ENCODE measurements at places on chromosomes 13 and 19.

DNA sequence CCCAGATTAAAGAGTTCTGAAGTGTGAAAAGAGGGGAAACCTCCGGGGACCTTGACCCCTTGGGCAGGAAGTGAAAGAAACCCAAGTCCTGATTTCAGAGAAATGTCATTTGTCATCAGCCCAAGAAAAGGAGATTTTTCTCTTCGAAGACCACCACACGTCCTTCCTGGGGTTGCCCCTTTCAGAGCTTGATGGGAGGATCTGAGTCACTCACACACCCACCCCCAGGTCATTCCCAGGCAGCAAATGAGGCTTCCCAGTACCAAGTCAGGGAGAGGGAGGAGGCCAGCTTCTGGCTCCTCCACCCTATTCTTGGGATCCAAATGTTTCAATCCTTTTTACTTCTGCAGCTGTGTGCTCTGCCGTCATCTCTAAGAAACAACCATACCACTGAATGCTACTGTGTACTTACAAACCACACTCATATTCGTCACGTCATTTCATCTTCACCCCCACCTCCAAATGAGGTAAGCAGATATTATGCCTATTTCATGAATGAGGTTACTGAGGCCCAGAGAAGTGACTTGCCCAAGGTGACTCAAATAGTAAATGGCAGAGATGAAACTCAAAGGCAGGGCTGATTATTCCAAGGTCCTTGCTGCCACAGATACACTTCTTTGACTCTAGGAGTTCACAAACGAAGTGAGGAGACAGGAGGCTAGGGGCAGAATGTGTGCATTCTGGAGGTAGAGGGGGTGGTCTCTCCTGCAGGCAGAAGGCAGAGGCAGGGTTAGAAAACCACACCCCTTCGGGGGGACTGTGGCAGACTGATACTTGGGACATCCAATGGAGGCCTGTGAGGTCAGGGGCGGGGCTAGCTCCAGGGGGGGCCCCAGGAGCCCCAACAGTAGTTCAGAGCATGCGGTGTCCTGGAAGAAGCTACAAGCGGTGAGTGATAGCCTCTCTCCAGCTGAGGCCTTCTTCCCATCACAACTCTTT, 5.0 kb upstream of the KMT2B start:
- no peak for DNase-seq

GRCh38 chr13:92262100-92262788, 863.8 kb downstream of the GPC5 start:
- DNase-seq, result no peak

GRCh38 chr19:4326837-4327251, 11.8 kb downstream of the STAP2 start:
- no peak for DNase-seq

DNA sequence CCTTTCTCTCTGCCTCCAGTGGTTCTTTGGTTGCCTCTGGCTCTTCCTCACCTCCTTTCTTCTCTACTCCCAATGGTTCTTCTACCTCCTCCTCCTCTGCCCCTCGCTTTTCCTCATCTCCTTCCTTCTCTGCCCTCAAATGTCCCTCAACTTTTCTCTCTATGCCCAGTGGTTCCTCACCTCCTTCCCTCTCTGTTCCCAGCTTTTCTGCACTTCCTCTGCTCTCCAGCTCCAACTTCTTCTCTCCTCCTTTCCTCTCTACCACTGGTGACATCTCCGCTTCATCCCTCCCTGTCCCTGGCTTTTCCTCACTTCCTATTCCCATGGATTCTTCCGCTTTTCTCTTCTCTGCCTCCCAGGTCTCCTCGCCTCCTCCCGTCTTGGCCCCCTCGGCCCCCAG, 7.8 kb downstream of the PALM3 start:
- no peak for DNase-seq

GRCh38 chr13:91450913-91451312, 52.5 kb downstream of the GPC5 start:
- DNase-seq, result no peak

- DNase-seq, result peak; percentile 79
These were observed 21.0 kb downstream of the SMIM24 start for GRCh38 chr19:3459089-3459881.

- no peak for DNase-seq
These were observed 20.5 kb upstream of the CYP2S1 start for GRCh38 chr19:41172297-41173164.

- DNase-seq, result no peak
These were observed 14.9 kb downstream of the DPF1 start for GRCh38 chr19:38209152-38209551.

DNA sequence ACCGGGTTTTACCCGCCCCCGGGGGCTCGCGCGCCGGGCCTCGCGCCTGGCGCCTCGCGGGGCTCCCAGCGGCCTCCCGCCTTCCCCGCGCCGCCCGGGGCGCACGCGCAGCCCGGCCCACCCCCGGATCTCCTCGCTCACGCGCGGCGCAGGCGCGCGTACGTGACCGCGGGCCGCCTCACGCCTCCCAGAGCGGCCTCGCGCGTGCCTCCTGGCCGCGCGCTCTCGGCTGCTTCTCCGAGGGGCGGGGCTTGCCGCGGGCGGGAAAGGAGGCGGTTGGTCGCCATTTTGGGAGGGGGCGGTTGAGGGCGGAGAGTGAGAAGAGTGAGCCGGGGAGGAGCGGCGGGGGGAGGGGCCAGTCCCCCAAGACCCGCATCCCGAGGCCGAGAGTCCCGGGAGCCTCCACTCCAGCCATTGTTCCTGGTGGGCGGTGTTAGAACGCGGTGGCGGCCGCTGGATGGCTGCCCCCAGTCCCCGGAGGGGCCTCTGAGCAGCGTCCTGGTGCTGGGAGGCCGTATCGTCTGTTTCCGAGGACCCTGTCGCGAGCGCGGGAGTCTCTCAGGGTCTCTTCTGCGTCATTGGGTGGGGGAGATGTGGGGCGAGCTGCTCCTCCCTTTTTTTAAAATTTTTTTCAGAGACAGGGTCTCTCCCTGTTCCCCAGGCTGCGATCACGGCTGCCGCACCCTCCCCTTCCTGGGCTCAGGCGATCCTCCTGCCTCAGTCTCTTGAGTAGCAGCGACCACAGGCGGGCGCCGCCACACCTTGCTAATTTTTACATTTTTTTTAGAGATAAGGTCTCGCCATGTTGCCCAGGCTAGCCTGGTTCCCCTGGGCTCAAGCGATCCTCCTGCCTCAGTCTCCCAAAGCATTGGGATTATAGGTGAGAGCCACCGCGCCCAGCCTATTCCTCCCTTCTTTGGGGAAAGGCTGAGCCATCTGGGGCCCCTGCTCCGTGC, at the start of gene ZNF541:
Gene ZNF541 (minus strand): TSS at position 78 of the 956 bp plus-strand sequence. CDS start 17,292 bp downstream, outside the sequence.
- DNase-seq, result peak; percentile 26

- peak; percentile 66 for DNase-seq
These were observed 2.1 kb downstream of the ZNF575 start for GRCh38 chr19:43534816-43535761.

DNA sequence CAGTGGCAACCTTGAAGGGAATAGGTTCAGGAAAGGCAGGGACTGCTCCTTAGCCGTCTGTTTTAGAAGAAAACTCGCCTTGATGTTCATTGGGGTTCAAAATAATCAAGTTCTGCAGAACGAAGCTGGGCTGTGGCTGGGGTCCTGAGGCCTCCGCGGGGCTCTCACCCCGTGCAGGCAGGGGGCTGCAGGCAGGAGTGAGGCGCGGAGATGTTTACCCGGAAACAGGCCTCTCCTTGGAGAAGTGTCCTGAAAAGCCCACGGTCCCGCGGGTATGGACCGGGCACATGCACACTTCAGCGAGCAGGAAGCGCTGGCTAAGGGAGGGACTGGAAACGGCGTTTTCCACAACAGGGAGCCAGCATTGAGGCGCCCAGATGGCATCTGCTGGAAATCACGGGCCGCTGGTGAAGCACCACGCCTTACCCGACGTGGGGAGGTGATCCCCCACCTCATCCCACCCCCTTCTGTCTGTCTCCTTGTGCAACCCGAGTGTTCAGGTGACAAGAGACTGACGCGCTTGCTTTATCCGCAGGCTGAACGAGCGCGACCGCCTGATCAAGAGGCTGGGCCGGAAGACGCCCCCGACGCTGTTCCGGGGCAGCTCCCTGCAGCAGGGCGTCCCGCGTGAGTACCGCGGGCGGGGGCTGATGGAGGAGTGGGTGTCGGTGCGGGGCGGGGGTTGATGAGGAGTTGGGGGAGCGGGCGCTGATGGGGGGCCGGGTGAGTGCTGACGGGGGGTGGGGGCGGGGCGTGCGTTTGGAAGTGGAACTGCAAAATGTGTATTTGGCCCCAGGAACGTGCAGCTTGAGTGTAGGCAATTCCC, 39.6 kb downstream of the SHISA2 start:
- DNase-seq, result no peak

Data from globus pallidus (tissue), 1 donor.